ENCODE measurements at places on chromosomes 6 and 20. TPM values are rescaled to one million over a fixed set of nuclear protein-coding genes. Genes with fewer than 3 reads are reported as not detected.

DNA sequence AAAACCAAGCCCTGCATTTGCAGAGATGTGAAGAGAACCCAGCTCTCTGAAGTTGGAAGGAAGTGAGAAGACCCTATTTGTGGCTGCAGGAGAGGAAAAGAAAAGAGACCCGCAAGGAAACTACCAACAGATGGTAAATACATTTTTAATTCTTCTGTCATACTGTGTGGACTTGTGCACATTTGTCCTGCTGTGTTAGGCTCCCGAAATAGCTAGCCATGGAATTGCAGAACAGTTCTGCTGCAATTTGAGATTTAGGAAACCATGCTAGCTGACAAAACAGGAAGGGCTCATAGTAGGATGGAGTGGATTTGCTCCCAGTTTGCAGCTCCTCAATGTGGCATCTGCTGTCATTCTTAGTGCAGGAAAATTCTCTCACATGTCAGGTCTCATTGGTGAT is 12.1 kb upstream of the ATXN1 start:
- DNase-seq: no peak

DNA sequence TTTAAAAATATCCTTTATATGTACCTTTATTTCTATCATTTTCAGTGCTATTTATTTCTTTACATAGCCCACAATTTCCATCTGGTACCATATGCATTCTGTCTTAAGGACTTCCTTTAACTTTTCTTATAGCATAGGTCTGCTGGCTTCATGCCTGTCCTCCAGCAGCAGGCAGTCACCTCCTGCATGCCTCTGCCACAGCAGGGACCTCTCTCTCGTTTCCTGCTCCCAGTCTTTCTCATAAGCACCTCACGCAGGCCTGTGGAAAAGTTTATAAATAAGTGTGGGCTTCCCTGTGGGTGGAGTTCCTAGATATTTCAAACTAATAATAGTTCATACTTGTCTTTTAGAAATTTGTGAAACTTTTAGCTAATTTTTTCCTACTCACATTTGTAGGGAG is 133.9 kb downstream of the KCNQ5 start:
- DNase-seq: no peak

The FAM162B gene
- not detected for total RNA-seq

The PTCRA gene
- total RNA-seq: 0.93 TPM

GRCh38 chr20:44688053-44688625 is 27.0 kb upstream of the CCN5 start:
- no peak for DNase-seq
